AG09309 (cell line): ENCODE measurements at places on chromosomes 6 and 20.

DNA sequence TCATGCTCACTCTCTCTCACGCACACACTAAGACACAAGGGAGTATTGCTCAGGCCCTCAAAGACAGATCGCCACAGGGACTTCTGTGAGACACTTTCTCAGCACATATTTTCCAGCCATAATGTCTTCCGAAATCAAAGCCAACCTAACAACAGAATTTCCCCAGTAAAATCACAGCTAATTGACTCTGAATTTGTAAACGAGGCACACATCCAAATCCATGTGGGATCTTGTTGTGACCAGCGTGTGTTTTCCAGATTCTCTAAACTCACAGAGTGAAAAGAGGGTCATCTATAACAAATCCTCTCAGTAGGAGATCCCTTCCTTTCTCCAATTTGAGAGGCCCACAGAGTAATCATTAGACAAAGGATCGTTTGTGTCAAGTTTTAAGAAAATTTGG is 280.4 kb downstream of the PACRG start:
- DNase-seq, result no peak

GRCh38 chr20:3116341-3116740 is 31.8 kb upstream of the AVP start:
- DNase-seq, result no peak

DNA sequence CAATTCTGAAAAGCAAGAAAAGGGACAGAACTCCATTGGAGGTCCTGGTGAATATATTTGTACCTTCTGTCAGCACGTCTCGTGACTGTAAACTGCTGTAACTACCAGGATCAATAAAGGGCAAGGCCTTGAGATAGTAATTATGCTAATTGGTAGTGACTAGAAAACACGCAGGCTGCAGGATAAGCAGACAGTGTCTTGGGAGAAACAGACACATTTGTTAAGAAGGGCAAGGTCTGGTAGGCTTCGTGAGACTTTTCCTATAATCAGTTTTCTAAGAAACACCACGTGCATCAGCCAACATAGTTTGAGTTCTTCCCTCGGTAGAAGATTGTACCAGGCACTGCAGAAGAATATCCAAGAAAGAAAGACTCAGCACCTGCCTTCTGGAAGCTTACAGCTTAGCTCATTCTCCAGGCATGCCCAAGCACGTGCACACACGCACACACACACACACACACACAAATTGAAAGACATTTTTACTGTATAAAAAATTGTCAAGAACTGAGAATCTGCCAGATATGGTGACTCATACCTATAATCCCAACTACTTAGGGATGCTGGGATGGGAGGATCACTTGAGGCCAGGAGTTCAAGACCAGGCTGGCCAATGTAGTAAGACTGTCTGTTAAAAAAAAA is 167.0 kb upstream of the SASH1 start:
- peak; percentile 17 for DNase-seq

DNA sequence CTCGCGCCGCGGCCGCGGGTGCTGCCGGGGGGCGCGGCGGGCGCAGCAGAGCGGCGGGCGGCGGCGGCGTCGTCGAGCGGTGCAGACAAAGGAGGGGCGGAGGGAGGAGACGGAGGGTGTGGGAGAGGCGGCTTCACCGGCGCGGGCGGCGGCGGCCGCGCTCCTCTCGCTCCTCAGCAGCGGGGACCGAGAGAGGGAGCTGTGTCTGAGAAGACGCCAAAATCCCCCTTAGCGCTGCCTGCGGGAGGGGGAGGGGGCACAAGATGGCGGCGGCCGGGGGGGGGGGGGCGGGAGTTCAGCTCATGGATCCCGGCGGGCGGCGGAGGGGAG is 296 bp downstream of the ADNP start:
- DNase-seq, result no peak

- no peak for DNase-seq
Observed at GRCh38 chr6:25017932-25018567, 82.3 kb upstream of the RIPOR2 start.

GRCh38 chr6:34333858-34334257 is 58.6 kb downstream of the NUDT3 start:
- DNase-seq, result no peak

DNA sequence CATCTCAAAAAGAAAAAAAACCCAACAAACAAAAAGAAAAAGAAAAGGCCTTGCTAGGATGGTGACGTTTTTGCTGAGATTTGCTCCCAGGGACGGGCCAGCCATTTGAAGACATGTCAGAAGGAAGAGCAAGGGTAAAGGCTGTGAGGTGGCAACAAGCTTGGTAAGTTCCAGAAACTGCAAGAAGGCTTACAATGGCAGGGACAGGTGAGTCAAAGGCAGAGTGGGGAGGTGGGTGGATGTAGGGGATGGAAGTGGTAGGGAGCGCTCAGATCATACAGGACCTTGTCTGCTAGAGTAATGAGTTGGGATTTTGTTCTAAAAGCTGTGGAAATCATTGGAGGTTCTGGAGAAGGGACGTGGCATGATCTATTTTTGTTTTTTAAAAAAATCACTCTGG is 4.3 kb downstream of the KIF3B start:
- no peak for DNase-seq

DNA sequence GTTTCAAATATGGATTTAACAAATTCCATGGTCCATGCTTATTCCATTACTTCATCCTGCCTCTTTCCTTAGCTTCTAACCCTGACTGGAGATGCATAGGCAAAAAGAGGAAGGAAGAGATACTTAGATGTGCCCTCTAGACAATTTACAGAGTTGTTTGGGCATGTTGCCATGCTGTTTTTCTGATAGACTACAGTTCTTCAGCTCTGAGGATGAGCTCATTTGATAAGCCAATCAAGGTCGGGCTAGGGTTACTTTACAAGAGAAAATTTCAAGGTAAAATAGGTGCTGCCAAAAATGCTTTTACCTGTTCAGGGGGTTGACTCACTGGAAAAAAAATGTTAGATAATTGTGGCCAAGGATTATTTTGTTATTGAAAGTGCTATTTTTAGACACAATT is 5.9 kb downstream of the HCRTR2 start:
- no peak for DNase-seq

DNA sequence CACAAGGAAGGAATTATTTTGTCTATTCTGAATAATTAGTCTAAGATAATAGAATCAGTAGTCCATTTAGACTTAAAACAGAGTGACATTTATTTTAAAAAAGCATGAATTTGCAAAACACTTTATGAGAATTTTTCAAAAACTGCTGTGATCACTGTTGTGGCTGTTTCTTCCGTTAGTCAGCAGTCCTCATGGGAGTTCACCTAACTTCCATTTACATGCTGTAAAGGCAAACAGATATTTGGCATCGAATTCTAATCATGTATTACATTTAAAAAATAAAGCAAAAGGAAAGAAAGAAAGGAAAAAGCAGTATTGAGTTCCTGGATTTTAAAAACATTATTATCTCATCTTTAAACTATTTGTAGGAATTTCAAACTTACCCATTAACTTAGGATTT is 111.8 kb downstream of the MTHFD1L start:
- DNase-seq, result no peak

- no peak for DNase-seq
Observed at GRCh38 chr6:40545954-40546353, 41.2 kb downstream of the LRFN2 start.

GRCh38 chr6:159999240-159999671 is 30.4 kb downstream of the IGF2R start:
- no peak for DNase-seq

GRCh38 chr6:132506869-132507808 is 5.8 kb downstream of the STX7 start:
- DNase-seq, result no peak

GRCh38 chr20:63290677-63291472 is 2.1 kb upstream of the COL20A1 start:
- DNase-seq, result no peak

DNA sequence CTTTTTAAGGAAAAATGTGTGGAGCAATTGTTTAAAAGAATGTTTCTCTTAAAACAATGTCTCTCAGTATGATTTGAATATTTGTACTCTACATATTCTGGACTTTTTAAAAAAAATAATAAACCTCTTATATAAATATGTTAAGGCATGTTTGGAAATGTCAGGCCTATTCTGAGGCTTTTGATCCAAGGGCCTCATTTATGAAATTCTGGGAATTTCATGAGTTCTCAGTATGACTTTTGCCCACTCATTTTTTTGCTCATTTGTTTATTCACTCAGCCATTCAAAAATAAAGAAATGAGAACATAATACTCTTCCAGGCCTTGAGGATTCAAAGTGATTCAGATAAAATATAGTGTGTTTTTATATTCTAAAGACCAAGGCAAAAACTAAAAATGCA is 60.4 kb downstream of the DOK5 start:
- DNase-seq, result no peak

GRCh38 chr20:23039136-23039875 is 4.2 kb downstream of the SSTR4 start:
- no peak for DNase-seq

GRCh38 chr20:24051160-24051559 is 62.6 kb upstream of the GGTLC1 start:
- DNase-seq, result no peak

GRCh38 chr6:146950351-146950835 is 253.8 kb upstream of the STXBP5 start:
- DNase-seq, result no peak

DNA sequence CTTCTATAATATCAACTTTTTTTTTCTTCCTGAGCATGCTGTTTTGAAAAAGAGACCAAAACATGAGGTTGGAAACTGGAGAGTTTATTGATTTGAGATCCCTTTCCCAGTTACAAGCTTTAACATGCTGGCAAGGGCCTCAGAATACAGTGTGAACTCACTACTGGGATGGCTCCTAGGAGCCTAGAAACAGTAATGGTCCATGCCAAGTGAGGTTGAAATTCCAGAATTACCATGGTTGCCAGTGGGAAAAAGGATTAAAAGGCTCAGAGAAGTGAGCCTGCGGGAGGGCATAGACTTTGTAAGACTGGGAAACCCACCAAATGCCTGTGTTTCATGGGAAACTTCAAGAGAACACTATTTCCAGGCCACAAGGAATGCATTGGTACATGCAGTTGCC is 28.9 kb upstream of the SLC22A3 start:
- no peak for DNase-seq

DNA sequence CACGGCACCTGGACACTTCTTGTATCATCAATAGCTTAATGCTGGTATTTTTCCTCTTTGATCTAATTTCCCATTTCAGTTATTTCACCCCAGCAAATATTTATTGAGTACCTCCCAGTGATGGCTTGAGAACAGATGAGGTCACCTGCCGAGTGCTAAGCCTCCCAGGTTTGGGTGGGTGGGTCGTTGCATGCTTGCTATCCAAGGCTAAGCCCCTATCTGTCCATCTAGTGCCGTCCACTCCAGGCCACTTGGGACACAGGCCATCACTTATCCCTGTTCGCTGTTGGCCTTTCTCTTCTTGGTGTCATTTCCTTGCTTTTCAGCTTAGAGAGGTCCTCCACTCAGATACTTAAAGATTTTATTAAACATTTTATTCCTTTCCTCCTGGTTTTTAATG is 10.8 kb upstream of the NNAT start:
- no peak for DNase-seq

DNA sequence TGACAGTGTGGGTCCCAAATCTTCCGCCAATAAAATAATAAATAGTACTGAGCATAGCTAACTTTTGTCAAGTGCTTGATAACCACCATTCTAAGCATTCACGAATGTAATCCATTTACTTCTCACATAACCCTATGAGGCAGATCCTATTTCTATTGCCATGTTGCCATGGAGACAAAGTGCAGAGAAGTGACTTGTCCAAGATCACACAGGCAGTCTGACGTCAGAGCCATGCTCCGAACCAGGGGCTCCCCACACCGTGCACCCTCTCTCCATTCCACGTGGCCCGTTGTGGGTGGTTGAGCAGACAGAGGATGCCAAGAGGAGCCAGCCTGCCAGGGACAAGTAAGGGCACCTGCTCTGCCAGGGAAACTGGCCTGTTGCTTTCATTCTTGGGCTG is 38.9 kb downstream of the CDH22 start:
- no peak for DNase-seq

DNA sequence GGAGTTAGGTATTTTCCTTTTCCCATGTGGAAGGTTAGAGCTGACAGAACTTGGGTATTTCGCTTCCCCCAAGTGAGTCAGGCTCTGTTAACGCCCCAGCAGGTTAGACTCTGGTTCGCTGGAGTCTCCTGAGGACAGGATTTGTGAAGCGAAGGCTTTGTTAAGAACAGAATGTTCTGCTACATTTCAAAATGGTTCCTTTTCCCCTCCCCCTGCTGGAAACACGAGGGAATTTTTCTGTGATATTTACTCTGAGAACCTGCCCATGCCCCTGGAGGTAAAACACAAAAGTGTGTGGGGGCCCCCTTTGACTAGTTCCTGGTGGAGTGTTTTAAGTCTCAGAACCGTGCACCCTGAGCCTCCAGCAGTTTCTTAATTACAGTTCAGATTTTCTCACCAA is 731.4 kb upstream of the CITED2 start:
- DNase-seq, result no peak
